ENCODE measurements at places on chromosomes 16 and 17.

DNA sequence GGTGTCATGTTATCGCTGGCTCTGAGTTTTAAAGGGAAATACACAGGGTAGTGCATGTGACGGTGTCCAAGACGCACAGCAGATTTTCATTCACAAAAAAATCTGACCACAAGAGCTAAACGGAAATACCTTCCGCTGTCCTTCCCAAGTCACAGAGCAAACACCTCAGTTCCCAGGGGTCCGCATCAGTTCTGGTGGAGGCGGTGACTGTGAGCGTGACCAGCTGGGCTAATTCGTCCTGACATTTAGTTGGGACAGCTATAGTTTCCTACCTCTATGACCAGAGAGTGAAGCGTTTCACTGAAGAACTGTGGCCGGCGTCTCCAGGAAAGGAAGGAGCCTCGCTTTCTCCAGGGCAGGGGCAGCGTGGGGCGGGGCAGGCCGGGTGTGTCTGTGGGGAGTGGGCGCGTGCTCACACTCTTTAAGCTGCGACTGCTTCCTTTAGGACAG, 10.5 kb upstream of the FASN start:
- no peak for DNase-seq

- no peak for DNase-seq
Measured at GRCh38 chr16:83143788-83144187, 517.0 kb downstream of the CDH13 start.

DNA sequence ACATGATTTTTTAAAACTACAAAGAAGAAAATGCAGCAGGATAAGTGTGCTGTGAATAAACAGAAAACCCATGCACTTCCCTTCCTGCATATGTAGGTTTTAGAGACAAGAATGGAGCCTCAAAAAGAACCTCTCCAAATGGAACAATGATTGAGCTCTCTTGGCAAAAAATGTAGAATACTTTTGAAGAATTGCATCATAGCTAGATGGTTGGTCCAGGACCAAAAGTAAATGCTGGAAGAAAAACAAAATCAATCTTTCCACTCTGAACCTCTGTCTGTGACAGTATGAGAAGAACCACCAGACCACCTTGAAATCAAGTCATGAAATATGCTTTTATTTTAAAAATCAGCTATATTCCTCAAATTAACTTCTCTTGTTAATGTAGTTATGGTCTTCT, 17.5 kb downstream of the HELZ start:
- DNase-seq = no peak

- DNase-seq = no peak
Measured at GRCh38 chr17:49521471-49522356, 26.6 kb downstream of the NGFR start.

DNA sequence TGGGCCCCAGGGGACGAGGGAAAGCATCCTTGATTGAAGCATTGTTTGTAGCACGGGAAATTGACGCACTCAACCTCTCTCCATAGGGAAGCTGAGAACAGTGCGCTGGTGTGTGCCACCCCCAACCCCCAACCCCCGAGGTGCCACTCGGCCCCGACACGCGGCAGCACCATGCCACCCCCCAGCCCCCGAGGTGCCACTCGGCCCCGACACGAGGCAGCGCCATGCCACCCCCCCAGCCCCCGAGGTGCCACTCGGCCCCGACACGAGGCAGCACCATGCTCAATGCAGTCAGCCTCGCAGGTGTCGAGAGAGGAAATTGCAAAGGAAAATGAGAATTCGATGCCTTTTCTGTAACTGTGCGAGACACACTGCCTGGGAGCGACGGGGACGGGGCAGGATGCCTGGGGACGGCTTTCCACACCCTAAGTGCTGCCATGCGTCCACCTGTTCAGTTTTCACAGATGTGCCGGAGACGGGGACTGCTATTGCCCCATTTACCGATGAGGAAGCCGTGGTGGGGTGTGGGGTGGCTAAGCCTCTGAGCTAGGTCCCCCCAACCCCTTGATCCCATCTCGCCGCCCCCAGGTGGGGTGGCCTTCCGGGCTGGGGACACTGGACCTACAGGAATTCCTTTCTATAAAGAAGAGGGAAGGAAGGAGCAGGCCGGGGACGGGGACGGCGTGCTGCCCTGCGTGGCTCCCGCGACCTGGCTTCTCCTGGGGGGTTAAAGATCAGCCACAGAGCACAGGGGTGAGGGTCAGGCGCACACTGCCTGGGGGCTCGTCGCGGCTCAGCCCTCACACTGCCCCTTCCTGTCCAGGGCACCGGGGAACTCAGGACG, 9.8 kb downstream of the CBFA2T3 start:
- no peak for DNase-seq

- no peak for DNase-seq
Measured at GRCh38 chr16:11968577-11968976, 3.6 kb downstream of the TNFRSF17 start.

- DNase-seq = no peak
Measured at GRCh38 chr16:66924527-66925321, 611 bp downstream of the RRAD start.

- no peak for DNase-seq
Measured at GRCh38 chr16:66619534-66620428, 15.3 kb downstream of the CMTM3 start.

DNA sequence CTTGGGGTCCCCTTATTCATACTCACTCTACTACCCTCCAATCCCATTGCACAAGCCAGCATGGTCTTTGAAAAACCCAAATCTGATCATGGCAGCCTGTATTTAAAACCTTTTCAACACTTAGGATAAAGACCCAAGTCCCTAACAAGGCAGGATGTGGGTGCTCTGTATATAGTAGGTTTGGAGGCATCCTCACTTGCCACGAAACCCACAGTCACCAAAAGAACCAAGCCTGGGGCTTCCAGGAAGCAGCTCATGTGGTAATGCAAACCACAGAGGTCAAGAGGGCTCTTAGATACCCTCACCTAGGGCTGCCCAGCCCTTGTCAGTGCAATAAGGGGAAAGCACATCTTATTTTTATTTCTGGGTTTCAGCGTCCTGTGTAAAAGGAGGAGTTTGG, 218.6 kb upstream of the ASIC2 start:
- no peak for DNase-seq

- peak; percentile 9 for DNase-seq
Measured at GRCh38 chr17:40283662-40284061, 4.0 kb upstream of the CDC6 start.

DNA sequence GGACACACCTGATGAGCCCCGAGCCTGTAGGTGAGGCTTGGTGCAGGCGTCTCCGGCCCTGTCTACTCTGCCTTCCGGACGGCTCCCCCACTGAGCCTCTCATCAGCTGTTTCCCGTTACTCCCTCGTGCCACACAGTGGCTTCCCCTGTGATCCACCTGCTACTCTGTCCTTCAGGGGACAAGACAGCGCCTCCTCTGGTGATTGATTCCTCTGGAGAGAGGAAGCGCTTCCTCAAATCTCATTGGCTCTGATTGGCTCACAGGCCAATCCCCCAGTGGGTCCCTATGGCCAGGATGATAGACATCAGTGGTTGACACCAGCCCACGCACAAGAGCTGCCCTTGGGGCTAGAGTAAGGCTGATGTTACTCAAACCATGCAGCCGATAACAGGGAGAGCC, 24.0 kb downstream of the RNF213 start:
- no peak for DNase-seq
